ENCODE measurements at places on chromosomes 1 and 21.
A peak's percentile ranks its signal among the peaks of the same experiment; 100 is the strongest.

DNA sequence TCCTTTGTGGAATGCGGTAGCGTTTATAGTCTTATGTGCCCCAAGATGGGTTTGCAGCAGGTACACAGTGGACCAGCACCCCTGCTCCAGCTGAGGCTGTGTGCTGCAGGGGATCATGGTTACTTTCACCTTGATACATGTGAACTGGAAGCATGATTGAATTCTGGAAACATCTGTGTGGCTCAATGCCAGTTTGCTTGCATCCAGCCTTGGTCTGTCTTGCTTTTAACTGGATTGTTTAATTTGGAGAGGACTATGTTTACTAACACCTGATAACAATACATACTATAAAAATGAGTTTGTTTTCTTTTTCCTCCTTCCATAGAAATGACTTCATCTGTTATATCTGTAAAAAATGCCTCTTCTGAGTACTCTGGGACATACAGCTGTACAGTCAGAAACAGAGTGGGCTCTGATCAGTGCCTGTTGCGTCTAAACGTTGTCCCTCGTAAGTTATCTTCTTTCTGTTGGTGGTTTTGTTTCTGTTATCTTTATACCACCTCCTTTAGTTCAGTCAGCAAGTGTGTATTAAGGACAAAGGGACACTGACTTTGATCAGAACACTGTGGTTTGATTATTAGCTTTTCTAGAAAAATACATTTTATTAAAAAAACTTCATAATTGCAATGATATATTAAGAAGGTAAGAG lies 47.7 kb downstream of the CXADR start:
- DNase-seq: no peak

- no peak for DNase-seq
Observed at GRCh38 chr1:228275179-228275429, 67.3 kb downstream of the OBSCN start.

- DNase-seq: peak; percentile 50
Observed at GRCh38 chr1:13960375-13960987, 260.5 kb downstream of the PRDM2 start.

- no peak for DNase-seq
Observed at GRCh38 chr1:186511761-186512637, 51.1 kb upstream of the PDC start.

DNA sequence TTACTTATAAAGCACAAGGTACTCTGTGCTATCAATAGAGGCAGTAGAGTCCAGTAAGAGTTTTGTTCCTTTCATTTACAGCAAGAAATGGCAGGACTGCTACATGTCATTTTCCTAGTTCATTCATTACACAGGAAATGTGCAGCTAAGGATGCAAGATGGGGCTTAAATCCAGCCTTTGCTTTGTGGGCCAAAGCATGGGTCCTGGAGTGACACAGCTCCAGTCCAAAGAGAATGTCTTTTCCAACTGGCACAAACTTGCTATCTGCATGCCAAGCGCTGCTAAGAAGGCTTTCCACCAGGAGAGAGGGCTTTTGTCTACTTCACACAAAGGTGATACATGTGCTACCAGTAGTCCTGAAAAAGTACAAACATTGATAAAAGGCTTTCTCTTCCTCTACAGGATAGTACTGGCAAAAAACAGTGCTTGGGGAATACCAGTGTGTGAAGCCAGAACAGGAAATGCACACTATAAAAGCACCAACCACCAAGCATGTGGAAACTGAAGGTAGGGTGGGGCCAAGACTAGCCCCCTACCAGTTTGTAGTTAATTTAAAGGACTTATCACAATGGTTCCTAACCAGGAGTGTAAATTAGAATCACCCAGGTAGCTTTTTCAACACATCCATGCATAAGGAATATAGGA lies 68.7 kb downstream of the ARID4B start:
- no peak for DNase-seq

DNA sequence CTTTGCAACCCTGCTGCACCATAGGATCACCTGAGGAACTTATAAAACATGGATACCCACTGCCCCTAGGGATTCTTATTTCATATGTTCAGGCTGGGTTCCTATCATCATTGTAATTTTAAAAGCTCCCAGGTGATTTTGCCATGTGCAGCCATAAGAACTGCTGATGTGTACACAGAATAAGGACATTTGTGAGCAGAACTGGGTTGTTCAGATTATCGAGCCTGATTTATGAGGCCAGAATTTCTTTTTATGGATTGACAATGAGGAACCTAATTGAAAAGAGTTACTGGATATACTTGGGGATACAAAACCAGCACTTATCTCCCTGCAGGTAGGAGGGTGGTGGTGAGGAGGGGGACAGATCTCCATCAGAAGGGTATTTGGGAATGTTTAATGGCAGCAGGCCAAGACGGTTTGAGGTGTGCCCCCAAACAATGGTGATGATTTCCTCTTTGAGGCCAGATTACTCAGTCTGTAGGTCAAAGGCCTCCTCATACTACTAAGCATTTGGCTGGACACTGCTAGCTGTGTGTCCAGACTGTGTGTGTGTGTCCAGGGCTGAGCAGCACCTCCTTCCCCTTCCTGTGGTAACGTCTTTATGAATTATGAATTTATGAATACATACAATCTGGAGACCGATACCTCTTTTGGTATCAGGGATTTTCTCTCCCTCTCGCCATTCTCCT lies 18.9 kb downstream of the NOS1AP start:
- DNase-seq: no peak

GRCh38 chr21:43604505-43605204 lies 54.6 kb downstream of the HSF2BP start:
- DNase-seq: no peak

- DNase-seq: no peak
Observed at GRCh38 chr1:218604217-218604616, 259.1 kb downstream of the TGFB2 start.

DNA sequence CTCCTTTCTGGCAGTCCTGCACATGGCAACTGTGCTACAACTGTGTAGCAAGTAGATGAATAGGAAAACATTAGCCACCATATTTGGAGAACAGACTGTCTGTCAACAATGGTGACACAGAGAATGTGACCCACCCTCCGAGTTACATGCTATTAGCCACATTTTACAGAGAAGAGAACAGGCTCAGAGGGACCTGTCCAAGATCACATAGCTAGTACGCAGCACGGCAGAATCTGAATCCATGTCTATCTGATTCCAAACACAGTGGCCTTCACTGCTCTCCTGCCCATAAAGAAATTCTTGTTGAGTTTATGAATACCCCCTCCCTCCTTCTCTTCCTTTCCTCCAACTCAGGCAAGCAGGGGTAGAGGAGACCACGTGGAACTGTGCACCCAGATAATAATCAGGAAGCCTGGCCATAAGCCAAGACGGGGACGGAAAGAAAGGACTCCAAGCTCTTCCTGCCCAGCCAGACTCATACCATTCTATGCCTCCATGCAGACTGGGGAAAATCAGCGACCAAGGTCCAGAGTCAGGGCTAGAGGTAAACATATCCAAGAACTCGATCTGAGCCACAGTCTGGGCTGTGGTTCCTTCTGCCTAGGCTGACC lies 78.8 kb downstream of the TRABD2B start:
- no peak for DNase-seq

GRCh38 chr21:18443701-18444100 lies 40.1 kb upstream of the TMPRSS15 start:
- DNase-seq: no peak

- no peak for DNase-seq
Observed at GRCh38 chr1:17094664-17095063, 24.6 kb downstream of the PADI2 start.

DNA sequence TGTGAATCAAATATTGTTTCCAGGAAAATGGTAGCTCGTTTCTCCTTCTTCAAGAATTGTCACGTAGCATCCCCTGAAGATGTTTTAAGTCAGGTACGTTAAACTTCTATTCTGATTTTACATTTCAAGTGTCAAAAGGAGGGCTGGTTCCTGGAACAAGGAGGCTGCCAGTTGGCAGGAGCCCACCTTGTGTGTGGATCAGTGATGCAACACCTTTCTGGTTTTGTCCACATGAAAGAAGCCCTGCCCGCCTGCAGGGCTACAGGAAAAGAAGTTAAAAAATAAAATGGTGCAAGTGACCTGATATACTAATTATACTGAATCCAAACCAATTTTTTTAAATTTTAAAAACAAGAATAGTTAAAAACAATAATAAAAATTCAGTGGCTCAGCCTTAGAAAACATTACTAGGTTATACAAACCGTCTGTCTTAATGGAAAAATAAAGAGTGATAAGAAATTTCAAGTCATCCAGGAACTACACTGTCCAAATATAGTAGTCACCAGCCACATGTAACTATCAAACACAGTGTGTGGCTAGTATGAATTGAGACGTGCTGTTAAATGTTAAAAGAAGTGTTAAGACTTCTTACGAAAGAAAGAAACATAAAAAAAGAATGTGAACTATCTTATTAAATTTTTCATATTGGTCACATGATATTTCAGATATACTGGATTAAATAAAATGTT lies 123.1 kb downstream of the APP start:
- DNase-seq: no peak

DNA sequence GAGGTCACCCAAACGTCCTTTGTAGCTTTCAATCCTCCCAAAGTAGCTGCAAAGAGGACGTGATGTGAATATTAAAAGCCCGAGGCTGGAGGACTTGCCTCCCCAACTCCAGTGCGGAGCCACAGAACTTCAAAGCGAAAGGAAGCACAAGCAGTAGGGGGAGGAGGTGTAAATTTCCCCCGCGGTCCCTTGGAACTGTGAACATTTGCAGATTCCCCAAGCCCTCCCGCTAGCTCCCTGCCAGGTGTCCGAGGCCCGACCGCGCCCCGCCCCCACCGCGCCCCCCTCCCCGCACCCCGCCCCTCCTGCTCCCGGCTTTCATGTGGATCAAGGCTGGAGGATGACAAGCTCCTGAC lies 41.5 kb upstream of the HAO2 start:
- DNase-seq: no peak

DNA sequence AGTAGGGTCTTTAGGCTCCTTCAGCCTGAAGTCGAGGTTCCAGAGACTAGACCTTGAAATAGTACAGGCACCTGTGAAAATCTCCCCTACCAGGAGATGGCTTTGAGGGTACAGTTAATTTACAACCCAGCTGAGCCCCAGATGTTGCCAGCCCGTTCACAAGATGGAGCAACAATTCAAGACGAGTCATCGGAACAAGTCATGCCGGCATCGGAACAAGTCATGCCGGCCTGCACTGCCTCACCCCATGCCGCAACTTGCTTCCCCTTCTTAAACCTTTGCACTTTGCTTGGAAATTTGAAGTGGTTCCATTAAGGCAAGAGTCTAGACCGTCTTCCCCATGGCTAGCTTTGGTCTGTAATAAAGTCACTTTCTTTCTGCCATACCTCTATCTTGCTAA lies 16.0 kb downstream of the HHAT start:
- DNase-seq: no peak

- DNase-seq: no peak
Observed at GRCh38 chr1:28412731-28413130, 43.2 kb downstream of the PHACTR4 start.
